Activated T-helper 1 cell treated with anti-CD3 and anti-CD28 coated beads, Interleukin-2, amount 50 U/mL, for 16 hours (primary cell): ENCODE measurements at places on chromosomes 4 and X.

DNA sequence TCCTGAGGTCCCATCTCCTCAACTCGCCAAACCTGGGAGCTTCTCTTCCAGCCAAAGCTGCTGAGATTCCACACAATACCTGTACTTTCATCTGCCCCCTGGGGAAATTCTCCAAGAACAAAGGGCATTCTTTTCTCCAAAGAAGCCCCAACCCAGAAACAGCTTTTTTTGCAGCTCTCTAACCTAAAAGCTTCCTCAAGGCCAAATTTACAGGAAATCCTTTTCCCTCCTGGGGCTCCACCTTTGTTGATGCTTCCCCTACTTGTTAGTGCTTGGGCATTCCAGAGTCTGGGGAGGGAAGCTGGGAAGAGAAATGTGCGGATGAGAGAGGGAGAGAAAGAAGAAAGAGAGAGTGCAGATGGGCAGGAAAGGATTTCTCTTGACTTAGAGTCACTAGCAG lies 24.3 kb downstream of the ZBTB33 start:
- no peak for DNase-seq

GRCh38 chrX:142686653-142687283 lies 339.0 kb upstream of the SPANXN4 start:
- no peak for DNase-seq

- DNase-seq, result no peak
Measured at GRCh38 chr4:179867300-179867878, 2375.8 kb upstream of the TENM3 start.

DNA sequence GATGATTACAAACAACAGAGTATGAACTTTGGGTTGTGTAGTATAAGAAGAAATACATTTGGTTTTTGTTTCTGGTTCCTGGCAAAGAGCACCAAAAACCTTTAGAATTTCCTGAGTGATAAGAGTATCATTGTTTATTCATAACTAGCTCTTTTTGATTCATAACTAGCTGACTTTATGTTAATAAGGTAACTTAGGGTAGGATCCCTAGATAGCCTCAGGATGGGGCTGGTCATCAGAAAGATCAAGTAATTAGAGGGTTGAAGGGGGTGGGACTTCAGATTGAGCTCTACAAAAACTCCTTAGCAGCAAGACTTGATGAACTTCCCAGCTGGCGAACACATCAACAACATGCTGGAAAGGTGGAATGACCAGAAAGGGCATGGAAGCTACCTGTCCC lies 166.5 kb downstream of the SCFD2 start:
- DNase-seq, result no peak

DNA sequence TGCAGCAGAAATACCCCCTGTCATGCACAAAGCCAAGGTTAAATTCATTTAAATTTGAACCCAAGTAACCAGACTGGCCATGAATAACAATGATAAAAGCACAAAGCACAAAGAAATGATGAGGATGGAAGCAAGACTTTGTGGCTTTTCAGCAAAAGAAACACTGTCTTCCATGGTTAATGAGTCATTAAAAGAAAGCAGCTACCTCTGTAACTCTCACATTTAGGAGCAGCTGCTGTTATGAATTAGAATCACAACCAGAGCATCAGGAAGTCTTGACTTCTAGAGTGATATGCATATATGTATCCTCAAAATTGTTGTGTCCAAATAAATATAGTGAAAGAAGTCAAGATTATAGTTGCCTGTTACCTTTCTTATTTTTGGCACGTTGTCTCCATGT lies 70.7 kb upstream of the RPS6KA6 start:
- DNase-seq, result no peak
